Right ventricle myocardium inferior (tissue), 1 donor: ENCODE measurements at places on chromosomes 7 and 10.

DNA sequence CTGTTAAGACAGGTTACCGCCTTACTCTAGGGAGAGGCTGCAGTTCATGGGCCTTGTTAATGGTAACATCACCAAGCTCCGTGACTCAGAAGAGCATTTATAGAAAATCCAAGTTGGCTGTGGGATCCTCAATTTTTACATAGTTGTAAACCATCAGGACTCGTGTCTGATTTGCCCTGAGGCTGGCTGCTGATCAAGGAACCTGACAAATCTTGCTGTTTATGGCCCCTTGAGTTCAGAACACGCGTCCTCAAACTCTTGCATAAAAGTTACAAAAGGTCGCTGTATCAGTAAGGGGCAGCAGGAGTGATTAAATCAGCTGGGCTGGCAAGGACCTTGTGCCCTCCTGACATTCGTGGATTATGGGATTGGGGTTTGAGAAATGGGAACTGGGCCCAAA lies 4.6 kb downstream of the SLC13A4 start:
- no peak for DNase-seq

- DNase-seq: no peak
Observed at GRCh38 chr7:146346096-146346495, 229.5 kb downstream of the CNTNAP2 start.

DNA sequence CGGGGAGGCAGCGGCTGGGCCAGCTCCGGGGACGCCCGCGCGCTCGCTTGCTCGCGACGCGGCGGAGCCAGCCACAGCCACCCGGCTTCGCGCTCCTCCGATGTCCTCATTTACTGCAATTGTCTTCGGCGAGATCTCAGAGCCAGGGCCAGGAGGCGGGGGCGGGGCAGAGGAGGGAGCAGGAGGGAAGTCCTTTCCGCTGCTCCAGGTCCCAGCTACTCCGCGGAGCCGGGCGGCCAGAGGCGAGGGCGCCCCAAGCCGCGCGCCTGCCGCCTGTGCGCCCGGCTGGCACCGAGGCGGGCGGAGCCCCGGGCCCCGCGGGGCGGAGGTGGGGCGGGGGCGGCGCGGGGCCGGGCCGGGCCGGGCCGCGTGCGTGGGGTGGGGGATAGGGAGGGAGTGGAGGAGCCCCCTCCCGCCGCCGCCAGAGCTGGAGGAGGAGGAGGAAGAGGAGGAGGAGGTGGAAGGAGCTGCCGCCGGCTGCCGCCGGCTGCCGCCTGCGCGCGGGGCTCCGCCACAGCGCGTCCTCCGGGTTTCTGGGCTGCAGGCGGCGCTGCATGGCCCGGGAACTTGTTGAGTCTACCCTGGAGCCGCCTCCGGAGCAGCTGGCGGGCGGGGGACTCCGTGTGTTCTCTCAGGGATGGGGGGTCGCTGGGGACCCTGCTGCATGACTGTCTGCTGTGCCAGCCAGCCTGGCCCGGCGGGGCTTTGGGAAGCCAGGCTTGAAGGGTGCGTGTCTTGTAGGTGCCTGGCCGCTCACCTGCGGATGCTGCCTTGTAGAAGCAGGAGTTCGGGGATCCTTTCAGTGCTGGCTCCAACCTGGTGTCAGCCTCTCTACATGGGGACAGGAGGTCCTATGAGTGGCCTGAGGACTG lies at the start of gene INSYN2A:
Gene INSYN2A (minus strand): TSS at position 310 of the 872 bp plus-strand sequence. CDS start 20,196 bp downstream, outside the sequence.
- DNase-seq: no peak

DNA sequence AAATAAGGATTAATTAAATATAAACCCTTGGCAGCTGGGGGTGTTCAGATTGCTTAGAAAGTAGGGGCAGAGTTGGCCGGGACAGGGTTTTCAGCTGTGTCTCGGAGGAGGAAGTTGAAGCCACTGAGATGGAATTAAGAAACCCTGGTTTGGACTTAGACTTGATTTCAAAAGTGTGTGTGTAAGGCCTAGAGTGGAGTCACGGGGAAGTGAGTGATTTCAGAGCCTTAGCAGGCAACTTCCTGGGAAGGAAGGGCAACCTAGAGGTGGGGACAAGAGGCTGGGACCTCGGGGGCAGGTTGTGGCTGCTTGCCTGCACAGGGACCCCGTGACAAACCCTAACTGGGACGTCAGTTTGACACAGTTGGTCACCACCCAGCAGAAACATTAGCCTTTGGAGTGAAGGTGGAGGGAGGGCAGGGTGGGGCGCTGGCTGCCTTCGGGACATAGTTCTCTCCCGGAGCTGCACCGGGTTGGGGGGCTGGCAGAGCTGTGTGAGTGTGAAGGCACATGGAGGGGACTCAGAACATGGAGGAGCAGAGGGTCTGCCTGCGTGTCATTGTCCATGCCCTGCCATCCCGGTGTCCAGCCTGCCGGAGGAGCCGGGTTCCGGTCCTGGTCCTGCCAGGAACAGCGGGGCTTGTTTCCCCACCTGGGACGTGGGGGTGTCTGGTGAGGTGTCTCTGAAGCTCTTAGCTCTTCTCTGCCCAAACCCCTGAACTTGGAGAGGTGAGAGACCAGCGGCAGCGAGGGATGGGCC lies 1.8 kb downstream of the BRI3 start:
- DNase-seq: no peak
